ENCODE measurements at places on chromosomes 11 and 22. TPM values are rescaled to one million over a fixed set of nuclear protein-coding genes. Genes with fewer than 3 reads are reported as not detected.

- no peak for DNase-seq
Measured at GRCh38 chr11:109426442-109427240, 4.7 kb downstream of the C11orf87 start.

DNA sequence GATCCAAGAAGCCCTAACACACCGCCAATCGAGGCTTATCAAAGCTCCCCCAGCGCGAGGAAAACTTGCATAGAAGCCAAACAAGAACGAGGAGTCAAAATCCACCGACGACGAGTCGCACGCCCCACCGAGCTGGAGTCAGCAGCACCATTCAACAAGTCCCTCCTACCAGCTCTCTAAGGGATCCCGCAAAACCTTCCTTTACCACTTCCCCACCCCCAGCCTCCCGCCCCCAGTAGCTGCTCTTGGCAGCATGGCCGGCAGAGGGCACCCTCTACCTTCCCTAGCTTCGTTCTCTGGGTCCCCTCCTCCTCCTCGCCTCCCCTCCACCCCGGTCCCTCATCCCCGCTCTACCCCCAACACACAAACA lies 1.4 kb downstream of the BDNF start:
- peak; percentile 19 for DNase-seq

DNA sequence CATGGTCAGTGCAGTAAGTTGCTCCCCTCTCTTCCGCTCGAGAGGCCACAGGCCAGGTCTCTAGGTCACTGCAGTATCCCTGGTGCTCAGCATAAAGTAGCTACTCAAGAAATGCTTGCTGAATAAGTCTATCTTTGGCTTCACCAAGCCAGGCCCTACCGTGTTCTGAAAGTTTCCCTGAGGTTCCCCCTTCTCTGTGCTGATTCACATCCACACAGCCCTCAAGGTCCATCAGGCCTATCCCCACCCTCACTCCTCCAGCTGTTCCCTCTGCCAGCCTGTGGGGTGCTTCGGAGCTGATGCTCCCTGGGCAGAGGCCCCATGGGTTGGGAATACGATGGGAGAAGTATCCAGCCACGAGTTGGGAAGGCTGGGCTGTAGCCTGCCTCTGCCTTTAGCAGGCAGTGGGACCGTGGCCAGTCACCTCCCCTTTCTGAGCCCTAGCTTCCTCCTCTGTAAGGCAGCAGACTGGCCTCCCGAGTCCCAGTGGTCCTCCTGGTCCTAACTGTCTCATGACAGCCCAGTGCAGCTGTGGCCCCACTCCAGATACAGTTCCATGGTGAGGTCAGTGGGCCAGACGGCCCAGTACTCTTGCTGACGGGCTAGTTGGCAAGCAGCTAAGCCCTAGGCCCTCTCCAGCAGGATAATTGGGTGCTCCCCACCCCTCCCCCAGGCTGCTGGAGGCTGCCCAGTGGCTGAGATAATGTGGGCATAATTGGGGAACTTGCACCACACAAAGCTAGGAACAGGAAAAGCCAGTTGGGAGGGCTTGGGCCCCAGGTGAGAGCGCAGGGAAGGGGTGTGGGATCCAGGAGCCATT lies 48.2 kb downstream of the NECTIN1 start:
- no peak for DNase-seq

DNA sequence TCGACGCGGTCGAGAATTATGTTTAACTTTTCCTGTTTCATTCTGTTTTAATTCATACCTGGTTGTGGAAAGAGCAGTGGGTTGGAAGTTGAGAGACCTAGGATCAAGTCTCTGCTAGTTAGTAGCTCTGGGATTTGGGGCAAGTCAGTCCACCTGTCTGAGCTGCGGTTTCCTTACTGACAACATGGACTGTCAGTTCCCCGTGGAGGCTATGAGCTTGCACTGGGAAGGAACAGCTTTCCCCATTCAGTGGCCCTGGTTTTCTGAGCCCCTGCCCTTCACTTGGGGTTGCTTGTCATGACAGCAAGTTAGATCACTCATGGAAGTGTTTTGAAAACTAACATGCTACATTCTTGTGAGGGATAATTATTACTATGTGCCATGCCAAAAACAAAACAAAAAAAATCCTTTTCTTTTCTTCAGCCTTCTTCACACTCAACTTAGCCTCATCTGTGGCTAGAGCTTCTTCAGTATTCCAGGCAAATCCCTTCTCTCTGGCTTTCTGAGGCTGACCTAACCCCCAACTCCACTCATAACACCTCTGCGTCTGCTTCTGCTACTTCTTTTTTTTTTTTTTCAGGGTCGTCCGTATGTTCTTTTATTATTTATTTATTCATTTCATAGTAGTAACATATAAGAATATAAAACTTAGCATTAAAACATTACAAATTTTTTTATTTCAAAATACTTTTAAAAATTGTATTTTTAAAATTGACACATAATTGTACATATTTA lies 43.0 kb upstream of the ZBED5 start:
- DNase-seq = no peak

DNA sequence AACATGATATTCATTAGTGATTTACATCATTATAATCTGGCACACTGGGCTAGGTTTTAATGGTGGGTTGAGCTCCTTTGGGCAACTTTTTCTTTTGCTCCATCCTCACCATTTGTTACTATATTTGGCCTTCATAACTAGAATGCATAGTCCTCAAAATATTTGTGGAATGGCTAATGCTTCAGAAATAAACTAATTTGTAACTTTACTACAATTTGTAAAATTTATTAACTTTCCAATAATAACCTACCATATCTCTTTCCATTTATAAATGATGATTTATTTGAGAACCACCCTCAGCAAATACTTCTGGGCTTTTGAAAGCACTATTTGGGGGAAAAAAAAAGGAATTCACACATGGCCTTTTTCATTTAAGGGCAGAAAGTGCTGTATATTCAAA lies 79.7 kb downstream of the LARGE2 start:
- no peak for DNase-seq

DNA sequence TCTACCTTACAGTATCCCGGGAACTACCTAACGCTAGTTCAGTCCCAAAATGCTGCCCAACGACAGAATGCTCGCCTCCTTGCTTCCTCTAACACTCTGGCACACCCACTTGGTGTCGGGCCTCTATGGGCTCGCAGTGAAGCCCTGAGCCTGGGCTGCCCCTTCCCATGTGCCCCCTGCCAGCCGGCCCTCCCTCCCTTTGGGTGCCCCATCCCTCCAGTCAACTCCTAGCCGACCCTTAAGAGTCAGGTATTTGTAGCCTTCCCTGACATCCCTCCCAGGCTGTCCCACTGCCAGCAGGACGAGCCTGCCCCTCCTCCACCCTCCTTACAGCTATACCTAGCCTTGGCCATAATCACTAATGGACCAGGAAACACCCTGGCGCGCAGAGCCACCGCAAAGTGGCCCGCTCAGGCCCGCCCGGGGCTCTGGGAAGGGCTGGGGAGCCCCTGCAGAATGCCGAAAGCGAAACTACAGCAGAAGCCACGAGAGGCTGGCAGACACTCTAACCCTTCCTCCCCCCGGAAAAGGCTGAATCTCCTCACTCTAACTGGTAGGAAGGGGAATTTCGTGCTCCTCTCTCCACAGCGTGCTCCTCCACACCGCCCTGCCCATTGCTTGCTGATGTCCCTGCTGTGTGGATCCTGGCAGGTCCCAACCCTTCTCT lies 8.2 kb downstream of the CBX7 start:
- peak; percentile 48 for DNase-seq

GRCh38 chr11:134376150-134376921 lies 35.7 kb downstream of the B3GAT1 start:
- no peak for DNase-seq

- DNase-seq = no peak
Measured at GRCh38 chr22:30843245-30843644, 125.3 kb downstream of the MORC2 start.

- no peak for DNase-seq
Measured at GRCh38 chr11:9533058-9533457, 40.4 kb upstream of the WEE1 start.

GRCh38 chr11:125070699-125071254 lies 7.7 kb downstream of the SLC37A2 start:
- no peak for DNase-seq

- DNase-seq = no peak
Measured at GRCh38 chr11:94705891-94706615, 62.1 kb upstream of the AMOTL1 start.

DNA sequence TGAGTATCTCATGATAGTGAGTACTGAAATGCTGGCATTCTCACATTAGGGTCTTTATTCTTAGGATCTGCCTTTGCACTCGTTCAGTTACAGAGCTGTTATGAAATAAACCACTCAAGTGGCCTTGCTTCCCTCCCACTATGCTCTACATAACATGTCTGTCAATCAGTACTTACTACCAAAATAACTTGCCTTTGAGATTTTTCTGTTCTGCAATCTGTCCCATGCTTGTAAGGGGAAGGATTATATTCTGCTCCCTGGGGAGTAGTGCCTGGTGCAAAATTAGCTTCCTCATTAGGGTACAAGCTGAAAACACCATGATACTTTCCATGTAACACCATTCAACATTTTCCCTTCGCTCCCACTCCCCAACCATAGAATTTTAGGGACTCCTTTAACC lies 1.9 kb upstream of the GRAP2 start:
- DNase-seq = no peak

DNA sequence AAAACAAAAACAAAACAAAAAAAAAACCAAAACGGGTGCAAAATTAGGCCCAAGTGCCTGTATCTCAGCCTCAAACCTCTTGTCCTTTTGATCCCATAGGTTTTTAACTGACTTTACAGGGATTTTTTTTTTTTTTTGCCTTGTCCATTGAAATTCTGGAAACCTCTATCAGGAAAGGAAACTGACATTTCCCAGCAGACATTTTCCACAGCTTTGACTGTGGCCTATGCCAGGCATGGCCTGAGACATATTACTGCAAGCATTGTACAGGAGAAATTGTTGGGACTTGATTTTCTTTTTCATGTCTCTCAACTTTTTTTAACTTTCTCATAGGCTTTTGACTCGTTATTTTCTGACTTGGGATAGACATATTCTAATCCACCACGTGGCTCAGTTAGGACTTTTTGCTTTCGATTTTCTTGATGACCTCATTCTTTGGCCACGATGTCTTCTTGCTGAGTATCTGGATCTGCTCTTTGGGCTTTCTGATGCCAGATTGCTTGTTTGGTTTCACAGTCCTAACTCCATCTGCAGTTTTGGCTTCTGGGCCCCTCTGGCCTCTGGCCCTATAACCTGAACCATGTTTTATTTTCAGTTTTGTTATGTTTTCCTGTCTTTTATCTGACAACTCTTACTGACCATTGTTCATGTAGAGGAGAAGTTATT lies 336.1 kb upstream of the C11orf87 start:
- DNase-seq = no peak

DNA sequence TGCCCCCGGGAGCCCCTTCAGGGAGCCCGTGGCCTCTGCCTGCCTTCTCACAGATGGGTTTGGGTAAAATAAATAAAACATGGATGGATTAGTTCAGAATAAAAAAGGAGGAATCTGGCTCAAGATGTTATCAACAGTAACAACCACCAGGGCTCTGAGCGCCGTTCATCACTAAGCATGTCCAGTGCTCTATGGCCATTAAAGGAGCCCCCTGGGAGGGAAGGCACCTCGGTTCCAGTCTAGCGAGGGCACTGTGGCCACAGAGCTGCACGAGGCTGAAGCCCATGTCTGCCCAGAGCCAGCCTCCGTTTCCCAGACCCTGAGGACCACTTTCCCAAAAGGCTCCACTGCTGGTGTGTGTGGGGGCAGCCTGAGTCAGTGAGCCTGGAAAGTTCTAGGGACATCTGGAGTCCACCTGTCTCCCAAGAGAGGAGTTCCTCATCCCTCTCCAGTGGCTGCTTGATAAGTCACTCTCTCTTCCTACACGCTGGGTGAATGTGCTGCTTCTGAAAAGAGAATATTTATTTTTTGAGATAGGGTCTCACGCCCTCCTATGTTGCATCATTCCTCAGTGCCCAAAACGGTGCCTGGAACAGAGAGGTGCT lies 614.6 kb downstream of the TBC1D22A start:
- DNase-seq = no peak

GRCh38 chr22:27170491-27170890 lies 513.1 kb downstream of the MIAT start:
- DNase-seq = no peak

DNA sequence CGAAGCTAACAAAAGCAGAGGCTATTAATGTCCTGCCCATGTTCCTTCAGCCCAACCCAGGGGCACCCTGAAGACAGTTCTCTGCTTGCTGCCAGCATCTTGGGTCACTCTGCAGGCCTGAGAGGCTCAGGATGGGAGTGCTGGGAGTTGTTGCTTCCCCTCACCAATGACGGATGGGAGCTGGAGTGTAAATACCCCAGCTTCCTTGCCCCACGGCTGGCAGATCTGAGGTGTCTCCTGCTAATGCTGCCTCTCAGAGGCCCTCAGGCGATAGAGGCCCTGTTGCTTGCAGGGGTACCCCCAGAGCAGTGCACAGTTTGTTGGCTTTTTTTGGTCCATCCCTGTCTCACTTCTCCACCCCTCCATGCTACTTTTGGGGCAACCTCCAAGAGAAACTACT lies 32.9 kb downstream of the IFT27 start:
- no peak for DNase-seq

CASP1 gene
- 47.7 TPM for total RNA-seq

OR56A1 gene
- total RNA-seq = 0.23 TPM

RAPSN gene
- 1.4 TPM for total RNA-seq

RASGRP2 gene
- 656 TPM for total RNA-seq

PHLDB1 gene
- total RNA-seq = 1.8 TPM

CARD10 gene
- 0.54 TPM for total RNA-seq

GGTLC3 gene
- total RNA-seq = not detected

APOA1 gene
- 1.1 TPM for total RNA-seq

CNGA4 gene
- total RNA-seq = 0.88 TPM

Data from T-cell (primary cell).